LHCN-M2 (cell line): ENCODE measurements at places on chromosomes 4 and X.

- DNase-seq = peak; percentile 49
Observed at GRCh38 chr4:13678186-13678924, 50.8 kb upstream of the BOD1L1 start.

DNA sequence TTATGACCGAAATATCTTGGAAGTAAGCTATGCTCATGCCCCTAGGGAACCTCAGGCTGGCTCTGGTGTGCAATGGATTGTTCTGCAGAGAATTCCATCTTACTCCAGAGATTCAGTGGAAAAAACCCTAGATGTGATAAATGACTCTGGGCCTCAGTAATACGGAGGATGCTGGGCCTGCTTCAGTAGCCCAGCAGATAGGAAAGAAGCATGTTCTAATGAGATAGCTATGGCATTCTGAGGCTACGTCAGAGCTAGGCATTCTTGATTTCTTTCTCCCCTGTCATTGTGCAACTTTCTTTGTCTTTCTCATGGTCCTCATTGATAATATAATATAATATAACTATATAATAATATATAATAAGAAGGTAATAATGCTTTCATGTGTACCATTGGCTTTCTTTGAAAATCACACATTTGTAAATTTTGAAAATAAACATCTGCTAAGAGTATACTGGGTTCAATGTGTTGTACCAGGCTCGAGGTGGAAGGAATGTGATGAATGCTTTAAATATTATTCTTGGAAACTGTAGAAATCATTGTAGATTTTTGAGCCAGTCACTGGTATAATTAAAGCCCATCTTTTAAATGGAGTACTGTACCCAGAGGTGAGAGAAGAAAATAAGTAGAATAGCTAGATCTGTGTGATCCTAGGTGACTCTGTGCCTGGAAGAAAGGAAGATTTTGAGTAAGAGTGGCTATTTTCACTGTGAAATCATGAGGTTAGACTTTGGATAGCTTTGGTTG, 152.0 kb downstream of the IL15 start:
- DNase-seq = no peak

GRCh38 chr4:141432000-141432712, 204.2 kb upstream of the IL15 start:
- DNase-seq = peak; percentile 49

DNA sequence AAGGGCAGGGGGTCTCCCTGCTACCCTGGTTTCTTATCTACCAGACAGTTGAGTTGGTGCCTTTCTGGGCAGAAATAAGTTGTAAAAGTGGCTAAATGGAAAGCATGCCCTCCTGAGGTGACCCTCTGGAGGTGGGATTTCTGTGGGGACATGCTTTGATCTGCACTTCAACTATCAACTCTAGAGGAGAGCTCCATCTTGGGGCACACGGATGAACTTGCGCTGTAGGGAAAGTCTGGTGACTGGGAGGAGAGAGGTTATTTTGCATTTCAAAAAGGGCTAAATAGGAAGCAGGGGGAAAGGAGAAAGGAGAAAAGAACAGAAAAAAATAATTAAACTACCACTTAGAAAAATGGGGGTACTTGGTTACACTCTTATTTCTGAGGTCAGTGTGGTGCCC, 12.7 kb upstream of the RHOXF2B start:
- DNase-seq = no peak

GRCh38 chrX:153573984-153574383, 25.0 kb downstream of the CCNQ start:
- DNase-seq = no peak

GRCh38 chr4:16598597-16599206, 299.7 kb downstream of the LDB2 start:
- DNase-seq = no peak

GRCh38 chr4:59938166-59938565, 1262.0 kb upstream of the ADGRL3 start:
- DNase-seq = no peak

DNA sequence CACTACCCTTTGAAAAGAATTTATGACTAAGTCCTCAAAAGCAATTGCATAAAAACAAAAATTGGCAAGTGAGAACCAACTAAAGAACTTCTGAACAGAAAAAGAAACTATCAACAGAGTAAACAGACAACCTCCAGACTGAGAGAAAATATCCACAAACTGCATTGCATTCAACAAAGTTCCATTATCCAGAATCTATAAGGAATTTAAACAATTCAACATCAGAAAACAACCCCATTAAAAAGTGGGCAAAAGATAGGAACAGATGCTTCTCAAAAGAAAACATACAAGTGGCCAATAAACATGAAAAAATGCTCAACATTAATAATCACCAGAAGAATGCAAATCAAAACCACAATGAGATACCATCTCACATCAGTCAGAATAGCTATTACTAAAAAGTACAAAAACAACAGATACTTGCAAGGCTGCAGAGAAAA, 130.2 kb downstream of the GASK1B start:
- peak; percentile 85 for DNase-seq

- no peak for DNase-seq
Observed at GRCh38 chrX:16855363-16856075, 14.6 kb downstream of the RBBP7 start.

DNA sequence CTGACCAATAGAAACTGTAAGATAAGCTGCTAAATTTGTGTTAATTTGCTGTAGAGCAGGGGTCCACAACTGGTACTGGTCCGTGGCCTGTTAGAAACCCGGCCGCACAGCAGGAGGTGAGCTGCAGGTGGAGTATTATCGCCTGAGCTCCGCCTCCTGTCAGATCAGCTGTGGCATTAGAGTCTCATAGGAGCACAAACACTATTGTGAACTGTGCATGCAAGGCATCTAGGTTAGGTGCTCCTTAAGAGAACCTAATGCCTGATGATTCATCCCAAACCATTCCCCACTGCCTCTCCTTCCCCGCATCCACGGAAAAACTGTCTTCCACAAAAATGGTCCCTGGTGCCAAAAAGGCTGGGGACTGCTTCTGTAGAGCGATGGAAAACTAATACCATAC, 19.7 kb downstream of the FBXW7 start:
- DNase-seq = peak; percentile 27
